ENCODE measurements at places on chromosomes 4 and X.

DNA sequence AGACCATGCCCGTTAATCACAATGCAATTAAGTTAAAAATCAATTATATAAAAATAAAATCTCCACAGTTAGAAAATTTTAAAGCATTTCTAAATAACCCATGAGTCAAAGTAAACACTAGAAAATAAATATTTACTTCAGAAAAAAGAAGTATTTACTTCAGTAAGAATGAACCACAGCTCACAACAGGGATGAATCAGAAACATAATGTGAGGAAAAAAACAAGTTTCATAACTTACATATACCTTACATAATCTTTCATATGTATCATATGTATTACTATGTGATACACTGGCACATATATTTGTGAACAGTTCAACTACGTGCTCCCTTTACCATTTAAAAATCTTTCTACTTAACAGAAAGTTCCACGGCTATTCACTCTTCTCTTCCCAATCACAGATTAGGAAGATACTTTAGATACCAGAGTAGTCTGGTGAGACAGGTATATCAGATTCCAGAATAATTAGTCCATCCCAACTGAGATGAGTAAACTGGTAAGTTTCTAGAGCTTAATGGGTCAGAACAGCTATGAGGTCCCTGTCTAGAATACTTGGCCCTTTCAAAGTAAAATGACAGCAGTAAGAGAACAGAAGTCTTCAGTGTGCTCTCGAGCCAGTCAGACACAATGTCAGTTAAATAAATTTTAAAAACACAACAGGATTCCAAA lies 70.3 kb downstream of the SH3RF1 start:
- DNase-seq = no peak

GRCh38 chrX:96835660-96836289 lies 47.9 kb upstream of the RPA4 start:
- no peak for DNase-seq

GRCh38 chrX:80917919-80918318 lies 108.2 kb upstream of the BRWD3 start:
- DNase-seq = no peak

- DNase-seq = no peak
Observed at GRCh38 chr4:40840255-40840984, 90.7 kb downstream of the NSUN7 start.

DNA sequence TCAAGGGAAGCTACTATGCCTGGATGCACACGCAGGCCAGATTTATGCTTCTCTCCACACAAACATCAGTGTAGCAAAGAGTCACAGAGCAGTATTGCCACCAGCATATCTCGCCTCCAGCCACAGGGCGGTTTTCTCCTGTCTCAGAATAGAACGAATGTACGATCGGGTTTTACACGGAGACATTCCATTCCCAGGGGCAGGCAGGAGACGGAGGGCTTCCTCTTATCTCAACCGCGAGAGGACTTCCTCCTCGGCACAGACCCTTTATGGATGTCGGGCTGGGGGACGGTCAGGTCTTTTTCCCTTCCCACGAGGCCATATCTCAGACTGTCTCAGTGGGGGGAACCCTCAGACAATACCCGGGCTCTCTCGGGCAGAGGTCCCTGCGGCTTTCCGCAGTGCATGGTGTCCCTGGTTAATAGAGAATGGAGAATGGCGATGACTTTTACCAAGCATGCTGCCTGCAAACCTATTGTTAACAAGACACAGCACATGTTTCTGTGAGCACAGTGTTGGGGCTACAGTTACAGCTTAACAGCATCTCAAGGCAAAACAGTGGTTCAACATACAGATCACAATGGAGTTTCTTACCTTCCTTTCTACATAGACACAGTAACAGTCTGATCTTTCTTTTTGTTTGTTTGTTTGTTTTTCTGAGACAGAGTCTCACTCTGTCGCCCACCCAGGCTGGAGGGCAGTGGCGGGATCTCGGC lies 24.1 kb downstream of the CSF2RA start:
- DNase-seq = no peak

DNA sequence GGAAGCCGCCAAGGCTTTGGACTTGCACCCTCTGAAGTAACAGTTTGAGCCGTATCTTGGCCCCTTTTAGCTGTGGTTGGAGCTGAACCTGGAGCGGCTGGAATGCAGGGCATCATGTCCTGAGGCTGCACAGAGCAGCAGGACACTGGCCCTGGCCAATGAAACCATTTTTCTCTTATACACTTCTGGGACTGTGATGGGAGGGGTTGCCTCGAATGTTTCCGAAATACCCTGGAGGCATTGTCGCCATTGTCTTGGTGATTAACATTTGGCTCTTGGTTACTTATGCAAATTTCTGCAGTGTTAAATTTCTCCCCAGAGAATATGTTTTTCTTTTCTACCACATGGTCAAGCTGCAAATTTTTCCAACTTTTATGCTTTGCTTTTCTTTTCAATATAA lies 137.2 kb downstream of the MAGEC1 start:
- no peak for DNase-seq

GRCh38 chr4:122914938-122915337 lies 7.5 kb downstream of the NUDT6 start:
- DNase-seq = no peak

GRCh38 chrX:72003811-72004750 lies 93.4 kb downstream of the NHSL2 start:
- no peak for DNase-seq

- no peak for DNase-seq
Observed at GRCh38 chrX:46198858-46199257, 346.4 kb downstream of the ZNF674 start.

DNA sequence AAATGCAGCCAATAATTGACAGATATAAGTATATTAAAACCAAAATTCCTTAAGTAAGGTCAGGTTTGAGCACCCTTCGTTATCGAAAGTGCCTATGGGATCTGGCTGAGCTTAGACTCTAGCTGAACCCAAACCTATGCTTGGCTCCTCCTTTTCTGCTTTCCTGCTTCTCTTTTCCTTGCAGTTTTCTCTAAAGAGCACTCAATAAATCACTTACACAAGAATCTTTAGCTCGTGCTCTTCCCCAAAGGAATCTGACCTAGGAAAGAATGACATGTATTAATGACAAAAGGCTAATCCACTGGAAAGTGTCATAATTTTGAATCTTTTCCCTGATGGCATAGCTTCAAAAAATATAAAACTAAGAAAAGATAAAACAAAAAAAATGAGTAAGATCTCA lies 282.7 kb downstream of the DKK2 start:
- no peak for DNase-seq

GRCh38 chr4:47668810-47669408 lies 169.0 kb downstream of the CORIN start:
- DNase-seq = no peak

- DNase-seq = no peak
Observed at GRCh38 chr4:187919966-187920365, 75.6 kb upstream of the ZFP42 start.

GRCh38 chr4:122576261-122577188 lies 44.3 kb downstream of the IL21 start:
- no peak for DNase-seq

- DNase-seq = no peak
Observed at GRCh38 chr4:143224255-143224654, 39.5 kb downstream of the USP38 start.

- DNase-seq = no peak
Observed at GRCh38 chr4:86893136-86893535, 914 bp upstream of the C4orf36 start.

DNA sequence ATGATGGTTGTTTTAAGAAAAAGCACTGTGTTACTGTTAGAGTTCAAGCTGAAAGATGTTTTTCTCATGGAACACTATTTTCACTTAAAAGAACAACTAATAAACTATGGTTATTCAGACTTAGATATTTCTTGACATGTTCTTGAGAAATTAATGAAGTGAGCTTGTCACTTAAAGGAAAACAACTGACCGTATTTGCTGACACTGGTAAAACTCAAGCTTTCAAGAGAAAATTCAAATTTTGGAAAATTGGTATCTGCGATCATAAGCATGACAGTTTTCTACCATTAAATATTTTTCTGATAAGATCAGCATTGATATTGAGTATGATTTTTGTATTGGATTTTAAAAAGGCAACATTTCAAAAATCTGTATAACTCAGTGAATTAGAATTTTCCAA lies 549.5 kb upstream of the ACTRT1 start:
- no peak for DNase-seq

DNA sequence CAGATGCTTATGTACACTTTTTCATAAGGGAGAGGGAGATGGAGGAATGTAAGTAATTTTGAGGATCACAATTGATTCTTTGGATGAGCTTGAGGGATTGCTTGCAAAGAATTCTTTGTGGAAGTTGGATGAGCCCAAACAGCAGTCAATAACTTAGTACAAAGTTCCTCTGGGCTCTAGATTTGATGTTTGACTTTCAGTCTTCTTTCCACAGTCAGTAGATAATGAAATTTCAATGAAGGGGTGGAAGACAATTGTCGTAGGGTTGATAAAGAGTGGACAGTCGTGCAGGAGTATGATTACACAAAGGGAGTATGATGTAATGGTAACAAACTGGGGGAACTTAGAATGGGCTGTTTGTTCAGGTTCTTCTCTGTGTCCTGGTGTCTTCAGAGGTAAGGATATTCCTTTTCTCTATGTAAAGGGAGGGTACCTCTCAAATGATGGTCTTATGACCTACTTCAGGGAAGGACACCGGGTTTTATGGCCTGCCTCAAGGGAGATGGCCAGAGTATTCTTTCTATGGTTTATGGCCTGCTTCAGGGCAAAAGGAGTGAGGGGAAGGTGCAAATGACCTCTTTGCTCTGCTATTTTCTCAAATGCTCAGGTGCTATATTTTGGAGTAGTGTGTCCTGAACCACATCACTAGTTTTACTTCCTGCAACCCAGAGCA lies 1.7 kb upstream of the ABRAXAS1 start:
- DNase-seq = no peak

- no peak for DNase-seq
Observed at GRCh38 chr4:149631629-149632028, 184.0 kb downstream of the IQCM start.

DNA sequence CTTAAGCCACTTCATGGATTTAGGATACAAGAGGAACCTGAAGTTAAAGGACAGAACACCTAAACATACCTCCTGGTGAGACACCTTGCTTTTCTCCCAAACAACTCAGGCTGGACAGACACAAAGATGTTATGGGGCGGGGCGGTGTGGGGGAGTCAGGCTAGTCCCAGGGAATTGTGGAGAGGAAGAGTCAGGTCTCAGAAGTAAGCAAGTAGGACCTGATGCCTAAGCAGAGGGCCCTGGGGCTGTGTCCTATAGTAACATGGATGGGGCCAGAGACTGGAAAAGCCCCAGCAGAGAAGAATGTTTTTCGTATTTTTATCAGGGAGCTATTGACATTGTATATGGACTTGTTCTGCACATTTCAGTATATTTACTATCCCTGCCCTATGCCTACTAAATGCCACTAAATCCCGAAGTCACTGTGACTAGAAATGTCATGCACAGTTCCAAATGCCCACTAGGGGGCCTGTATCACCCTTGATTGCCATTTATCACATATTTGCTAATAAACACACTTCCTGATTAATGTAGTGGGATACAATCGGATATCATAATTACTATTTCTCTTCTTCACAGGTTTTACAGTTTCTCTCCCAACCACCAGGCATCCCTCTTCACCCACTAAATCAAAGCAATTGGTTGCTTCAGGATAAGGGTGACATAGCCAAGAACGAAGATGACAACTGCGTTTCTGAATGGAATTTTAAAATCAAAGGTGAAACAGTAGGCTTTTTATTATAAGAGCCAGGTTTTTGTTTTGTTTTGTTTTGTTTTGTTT lies 23.8 kb upstream of the ARHGAP10 start:
- DNase-seq = peak; percentile 28

GRCh38 chrX:74160816-74161215 lies 143.2 kb upstream of the ZCCHC13 start:
- DNase-seq = no peak

DNA sequence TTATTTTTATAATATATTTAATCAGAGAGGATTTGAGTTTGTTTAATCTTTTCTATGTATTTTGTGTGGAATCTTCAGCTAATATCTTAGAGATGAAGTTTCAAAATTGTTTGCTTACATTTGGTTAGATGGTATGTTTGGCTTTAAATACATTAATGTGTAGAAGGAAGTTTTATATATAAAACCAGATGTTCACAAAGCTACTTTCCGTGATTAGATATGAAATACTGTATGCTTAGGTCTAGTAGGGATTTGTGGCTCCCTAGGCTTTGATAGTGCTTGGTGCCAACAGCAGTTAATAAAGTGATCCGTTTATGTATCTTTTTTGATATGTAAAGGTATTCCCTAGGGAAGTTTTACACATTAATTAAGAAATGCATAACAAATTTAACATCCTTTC lies 223.0 kb downstream of the ARHGAP10 start:
- DNase-seq = no peak

DNA sequence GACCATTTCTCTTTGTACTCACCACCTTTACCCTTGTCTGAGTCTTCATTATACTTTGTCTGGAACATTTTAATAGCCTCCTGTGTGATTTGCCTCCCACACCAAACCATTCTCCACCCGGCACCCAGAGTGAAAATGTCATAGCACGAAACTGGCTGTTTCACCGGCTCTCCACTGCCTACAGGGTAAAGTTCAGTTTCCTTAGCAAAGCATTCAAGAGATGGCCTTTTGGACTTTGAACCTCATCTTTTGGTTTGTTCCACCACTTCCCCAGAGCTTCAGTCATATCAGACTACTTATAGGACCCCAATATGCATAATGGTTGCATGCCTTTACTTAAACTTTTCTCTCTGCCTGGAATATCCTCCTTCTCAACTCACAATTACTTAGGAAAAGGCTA lies 38.3 kb downstream of the RAP2C start:
- no peak for DNase-seq

DNA sequence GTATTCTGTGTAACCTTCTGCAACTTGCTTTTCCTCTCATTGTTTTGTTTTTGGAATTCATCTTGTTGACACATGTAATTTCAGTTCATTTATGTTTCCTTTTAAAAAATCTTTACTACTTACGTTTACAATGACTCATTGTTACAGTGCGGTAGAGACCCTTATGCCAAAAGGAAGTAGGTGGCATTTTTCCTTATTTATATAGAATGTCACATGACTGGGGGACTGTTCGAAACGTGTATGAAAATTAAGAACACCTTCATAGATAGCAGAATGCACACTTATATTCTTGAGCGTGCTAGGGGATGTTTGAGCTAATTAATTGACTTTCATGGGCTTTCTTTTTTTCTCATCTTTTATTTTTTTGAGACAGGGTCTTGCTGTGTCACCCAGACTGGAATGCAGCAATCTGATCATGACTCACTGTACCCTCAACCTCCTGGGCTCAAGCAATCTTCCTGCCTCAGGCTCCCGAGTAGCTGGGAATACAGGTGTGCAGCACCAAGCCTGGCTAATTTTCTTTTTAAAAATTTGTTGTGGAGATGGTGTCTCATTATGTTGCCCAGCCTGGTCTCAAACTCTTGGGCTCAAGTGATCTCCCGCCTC lies 7.3 kb downstream of the REPS2 start:
- no peak for DNase-seq

GRCh38 chrX:115409551-115409950 lies 120.0 kb downstream of the LUZP4 start:
- no peak for DNase-seq

DNA sequence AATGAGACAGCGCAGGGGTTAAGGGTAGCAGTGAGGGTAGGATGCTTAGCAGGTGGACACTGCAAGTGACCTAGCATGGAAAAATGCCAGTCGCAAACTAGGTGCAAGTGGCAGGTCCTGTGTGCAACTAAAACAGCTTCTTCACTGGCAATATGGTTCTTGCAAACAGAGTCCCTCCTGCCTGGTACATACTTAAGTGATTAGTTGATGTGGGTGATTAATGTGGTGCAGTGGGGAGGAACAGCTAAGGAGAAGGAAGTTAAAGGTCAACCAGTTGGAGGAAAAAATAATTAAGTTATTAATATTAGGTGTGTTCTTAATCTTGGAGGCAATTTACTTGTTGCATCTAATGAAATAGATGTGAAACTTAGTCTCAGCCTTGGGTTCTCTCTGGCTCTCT lies 121.6 kb upstream of the IGFBP7 start:
- no peak for DNase-seq

Data from activated CD4-positive, CD25-positive, alpha-beta regulatory T cell treated with anti-CD3 and anti-CD28 coated beads, Interleukin-2, amount 50 U/mL, for 16 hours (primary cell).